ENCODE measurements at places on chromosomes 2 and 18.

DNA sequence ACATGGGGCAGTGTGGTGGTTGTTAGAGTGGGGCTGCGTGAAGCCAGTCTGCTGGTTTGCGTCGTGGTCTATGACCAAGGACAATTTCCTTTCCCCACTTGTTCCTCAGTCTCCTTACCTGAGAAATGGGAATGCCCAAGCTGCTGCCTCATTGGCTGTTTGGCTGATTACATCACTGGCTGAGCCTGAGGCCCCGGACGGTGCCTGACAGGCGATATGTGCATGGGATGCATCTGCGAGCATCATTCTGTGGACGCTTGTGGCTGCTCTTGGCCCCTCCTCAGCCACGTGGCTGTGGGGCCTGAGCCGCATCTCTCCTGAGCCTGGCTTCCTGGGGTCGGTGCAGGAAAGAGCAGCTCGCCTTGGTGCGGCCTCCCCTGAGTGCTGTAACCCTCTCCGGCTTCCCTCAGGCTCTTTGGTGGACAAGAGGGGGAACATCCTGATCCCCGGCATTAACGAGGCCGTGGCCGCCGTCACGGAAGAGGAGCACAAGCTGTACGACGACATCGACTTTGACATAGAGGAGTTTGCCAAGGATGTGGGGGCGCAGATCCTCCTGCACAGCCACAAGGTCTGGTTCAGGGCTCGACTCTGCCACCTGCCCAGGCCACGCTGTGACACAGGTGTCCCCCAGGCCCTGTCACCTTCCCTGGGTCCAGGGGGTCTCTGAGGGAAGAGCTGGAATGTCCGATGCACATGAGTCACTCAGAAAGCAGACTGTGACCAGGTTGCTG lies 17.2 kb downstream of the CNDP2 start:
- DNase-seq: no peak

GRCh38 chr18:31430072-31430471 lies 17.5 kb upstream of the DSG3 start:
- DNase-seq: no peak

GRCh38 chr18:11925800-11926481 lies 17.8 kb upstream of the MPPE1 start:
- DNase-seq: no peak

DNA sequence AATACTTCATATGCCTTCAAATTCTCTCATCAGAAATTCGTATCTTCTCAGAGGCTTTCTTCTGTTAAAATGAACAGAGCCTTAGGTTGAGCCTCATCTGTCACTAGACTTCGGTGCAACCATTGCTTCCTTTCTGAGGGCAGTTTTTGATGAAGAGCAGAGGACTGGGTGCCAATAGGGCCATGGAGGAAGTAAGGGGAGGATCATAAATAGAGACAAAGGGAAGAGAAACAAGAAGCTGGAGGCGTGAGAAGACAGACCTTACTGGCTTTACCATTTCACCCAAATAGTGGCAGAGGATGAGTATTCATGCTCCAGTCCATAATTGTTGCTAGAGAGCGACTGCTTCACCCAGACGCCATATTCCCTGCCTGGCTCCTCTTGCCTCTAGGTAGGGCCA lies 215.6 kb upstream of the PKDCC start:
- DNase-seq: no peak

DNA sequence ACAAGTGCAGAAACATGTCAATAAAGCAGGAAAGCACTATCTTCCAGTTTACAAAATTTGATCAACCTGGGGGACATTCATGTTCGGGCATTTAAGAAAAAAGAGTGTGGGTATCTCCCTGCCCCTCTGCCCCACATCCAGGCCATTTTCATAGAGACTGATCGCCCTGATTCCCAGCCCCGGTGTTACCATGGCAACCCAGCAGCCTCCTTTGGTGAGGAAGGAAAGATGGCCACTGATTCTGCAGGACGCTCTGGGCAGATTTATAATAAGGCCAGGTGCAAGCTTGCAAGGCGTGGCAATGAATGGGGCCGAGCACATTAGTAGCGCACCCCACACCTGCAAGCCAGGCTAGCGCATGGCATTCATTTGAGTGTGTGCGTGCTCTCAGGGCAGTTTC lies 36.7 kb upstream of the ARL4C start:
- DNase-seq: no peak

GRCh38 chr18:50154420-50154819 lies 40.5 kb downstream of the MYO5B start:
- DNase-seq: no peak

DNA sequence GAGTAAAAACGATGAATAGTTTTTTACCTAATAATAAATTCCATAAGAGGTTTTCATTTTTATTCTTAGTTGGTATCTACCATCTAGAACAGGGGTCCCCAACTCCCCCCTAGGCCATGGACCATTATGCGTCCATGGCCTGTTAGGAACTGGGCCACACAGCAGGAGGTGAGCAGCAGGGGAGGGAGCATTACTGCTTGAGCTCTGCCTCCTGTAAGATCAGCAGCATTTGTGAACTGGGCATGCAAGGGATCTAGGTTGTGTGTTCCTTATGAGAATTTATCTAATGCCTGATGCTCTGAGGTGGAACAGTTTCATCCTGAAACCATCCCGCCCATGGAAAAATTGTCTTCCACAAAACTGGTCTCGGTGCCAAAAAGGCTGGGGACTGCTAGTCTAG lies 5.9 kb downstream of the TIA1 start:
- no peak for DNase-seq

DNA sequence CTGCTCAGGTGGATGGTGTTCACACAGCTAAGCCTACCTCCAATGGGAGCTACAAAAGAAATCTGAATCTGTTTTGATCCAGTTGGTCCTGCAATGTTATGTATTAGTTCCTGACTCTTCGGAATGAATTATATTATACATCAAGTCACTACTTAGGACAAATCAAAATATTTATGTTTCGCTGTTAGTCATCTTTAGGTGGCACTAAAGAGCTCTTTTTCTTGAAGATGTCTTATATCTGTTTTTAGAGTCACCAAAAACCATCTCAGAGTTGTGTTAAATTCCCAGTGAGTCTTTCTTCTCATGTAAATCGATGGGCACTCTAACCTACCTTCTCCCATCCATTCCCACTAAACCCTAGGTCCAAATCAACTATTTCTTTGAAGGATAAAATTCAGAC lies 2.2 kb downstream of the DNER start:
- no peak for DNase-seq

DNA sequence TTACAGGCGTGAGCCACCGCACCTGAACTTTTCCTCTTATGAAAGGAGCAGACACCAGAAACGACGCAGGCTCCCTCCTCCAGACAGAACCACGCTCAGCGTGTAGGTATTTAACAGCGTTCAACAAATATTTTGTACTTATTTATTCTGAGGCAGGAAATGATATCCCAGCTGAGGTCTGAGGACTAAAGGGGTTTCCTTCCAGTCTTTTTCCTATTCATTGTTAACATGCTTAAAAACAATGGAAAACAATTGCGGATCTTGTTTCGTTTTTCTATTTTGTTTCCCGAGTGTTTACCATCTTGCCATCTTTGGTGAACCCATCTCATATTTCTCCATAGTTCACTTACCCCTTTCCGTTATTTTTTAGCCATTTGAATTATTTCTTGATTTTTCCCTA lies 43.7 kb upstream of the FOSL2 start:
- DNase-seq: no peak

DNA sequence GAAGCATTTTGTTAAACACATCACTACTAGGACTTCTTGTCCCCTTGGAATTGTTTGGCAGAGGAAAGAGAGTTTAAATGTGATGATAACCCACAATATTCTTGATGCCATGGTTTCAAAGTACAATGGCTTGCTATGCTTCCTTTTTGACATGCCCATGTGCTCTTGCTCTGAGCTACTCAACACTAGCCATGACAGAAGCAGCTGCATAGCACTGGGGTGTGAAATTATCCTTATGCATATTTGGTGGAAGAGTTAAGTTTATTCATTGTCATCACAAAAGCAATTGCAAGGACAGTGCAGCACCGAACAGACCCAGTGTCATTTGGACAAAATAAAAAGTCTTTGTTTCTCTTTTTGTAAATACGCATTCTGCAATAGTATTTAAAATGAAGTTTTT lies 209.9 kb upstream of the CDH20 start:
- no peak for DNase-seq

DNA sequence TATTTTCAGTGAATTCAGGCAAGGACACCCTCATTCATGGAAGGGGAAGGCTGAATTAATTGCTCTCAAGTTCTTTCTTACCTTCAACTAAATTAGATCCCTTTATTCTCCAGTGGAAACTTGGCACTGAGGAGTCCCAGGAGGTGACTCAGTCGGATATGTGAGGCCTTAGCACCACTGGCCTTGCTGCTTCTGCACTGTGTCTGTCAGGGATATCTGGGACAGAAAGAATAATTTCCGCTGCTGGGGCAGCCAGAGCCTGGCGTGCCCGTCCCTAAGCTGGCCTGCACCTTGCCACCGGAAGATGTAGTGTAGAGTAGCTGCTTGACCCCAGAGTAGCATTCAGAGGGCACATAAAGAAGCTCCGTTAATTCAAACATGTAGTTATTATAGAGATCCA lies 53.4 kb downstream of the LIMS1 start:
- DNase-seq: no peak

DNA sequence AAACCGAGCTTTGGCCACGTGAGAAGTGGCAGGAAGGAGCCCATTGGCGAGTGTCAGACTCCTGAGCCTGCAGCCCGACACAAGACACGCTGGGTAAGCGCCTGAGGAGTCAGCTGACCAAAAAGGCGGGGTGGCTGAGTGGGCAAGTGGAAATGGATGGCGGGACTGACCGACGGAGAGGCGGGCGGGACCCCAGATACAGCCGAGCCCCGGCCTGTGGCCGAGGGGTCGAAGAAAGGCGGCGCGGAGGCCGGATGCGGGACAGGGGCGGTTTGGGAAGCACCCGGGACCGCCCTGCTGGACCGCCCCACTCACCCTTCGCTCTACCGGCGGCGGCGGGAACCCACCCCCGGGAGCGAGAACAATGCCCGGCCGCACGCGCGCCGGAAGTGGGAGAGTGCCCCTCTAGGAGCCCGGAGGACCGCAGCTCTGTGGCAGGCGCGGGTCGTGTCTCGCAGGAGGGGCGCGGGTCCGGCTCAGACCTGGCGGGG lies 22.8 kb downstream of the ZSCAN30 start:
- peak; percentile 65 for DNase-seq

GRCh38 chr2:174593574-174594203 lies 3.9 kb downstream of the WIPF1 start:
- DNase-seq: peak; percentile 83

DNA sequence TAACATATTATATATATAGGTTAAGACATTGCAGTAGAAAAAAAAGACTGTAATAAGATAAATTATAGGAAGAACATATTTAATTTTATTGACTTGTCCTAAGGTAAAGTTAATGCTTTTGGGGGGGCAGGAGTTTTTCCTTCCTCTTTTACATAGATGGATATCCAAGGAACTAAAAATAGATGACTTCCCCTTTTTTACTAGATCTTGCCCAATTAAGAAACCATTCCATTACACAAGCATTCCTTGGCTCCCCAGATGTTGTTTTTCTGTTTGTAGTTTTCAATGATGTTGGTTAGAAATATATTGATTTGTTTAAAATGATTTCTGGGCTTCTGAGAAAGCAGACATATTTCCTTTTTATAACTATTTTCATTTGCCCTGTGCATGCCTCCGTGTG lies 22.4 kb upstream of the PMAIP1 start:
- DNase-seq: no peak

- DNase-seq: no peak
These were observed 389.6 kb upstream of the CDH19 start for GRCh38 chr18:66993492-66993891.

- DNase-seq: no peak
These were observed 180.4 kb upstream of the ZFP36L2 start for GRCh38 chr2:43406651-43407279.

DNA sequence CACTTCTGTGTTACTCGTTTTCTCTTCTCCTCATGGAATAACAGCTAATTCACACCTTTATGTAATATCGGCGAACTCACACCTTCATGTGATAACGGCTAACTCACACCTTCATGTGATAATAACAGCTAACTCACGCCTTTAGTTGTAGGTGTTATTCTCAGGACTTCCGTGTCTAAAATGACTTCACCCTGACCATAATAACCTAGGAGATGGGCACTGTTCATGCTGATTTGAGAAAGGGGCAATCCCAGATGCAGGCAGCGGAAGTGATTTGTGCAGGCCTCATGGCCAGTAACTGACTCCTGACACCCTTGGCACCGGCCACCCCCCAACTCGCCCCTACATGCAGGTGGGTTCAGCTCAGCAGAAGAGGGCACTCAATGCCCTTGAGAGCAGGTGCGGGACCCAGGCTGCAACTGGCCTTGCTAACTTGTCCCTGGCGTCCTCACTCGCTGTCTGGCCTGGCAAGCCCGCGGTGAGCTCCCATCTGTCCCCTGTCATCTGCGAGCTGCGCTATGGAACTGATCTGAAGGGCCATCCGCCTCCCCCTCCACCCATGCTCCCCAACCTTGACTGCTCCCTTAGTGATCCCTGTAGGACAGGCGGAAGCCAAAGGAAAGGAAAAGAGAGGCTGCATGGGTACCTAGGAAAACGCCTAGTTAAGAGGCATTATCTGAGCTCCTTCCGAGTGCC lies 42.6 kb upstream of the MTCL1 start:
- DNase-seq: no peak

DNA sequence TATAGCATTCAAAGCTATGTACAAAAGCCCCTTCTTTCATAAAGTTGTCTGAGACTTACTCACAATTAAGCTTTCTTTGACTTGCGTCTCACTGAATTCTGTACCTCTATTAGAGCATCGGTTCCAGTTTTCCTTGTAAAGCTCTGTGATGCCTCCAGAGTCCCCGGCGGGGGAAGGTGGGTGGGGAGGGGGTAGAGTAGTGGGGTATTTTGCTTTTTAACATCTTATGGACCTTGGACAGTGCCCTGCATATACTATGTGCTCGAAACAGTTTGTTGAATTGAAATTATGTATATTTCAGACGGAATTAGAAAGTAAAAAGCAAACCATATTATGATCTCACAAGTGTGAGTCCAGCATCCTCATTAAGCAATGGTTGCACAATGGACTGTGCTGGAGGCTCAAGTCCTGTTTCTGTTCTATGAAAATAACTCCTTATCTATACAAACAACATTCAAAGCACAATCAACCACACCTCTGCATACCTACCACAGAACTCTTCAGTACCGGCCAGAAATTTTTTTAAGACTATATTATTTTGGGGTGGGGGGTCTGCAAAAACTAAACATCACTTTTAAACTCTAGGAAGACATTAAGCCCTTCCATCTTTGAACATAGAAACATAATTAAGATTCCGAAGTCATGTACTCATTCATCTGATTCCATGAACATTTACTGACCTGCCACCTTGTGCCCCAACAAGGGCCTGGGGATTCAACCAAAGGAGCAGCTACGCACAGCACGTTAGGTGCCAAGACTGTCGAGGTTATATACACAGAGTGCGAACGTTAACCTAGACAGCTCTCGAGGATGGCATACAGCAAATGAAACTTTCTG lies 908 bp downstream of the STAT1 start:
- DNase-seq: no peak

DNA sequence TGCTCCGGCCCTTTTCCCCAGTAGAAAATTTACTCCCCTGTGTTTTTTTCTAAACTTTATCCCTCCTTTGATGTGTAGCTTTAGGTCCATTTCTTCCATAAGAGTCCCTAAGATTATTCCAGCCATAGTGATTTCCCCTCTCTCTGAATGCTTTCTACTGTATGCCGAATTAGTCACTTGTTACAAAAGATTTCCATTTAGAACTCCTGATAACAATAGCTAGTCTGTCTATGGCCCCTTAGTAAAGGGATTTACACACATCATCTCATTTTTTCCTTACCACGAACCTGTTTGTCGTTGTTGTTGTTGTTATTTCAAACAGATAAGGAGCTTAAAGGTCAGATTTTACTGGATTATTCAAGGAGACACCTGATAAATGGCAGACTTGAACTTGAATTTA lies 256.1 kb downstream of the PAX3 start:
- no peak for DNase-seq
